NCI-H446 (cell line): ENCODE measurements at places on chromosomes 1 and 21.
A peak's percentile ranks its signal among the peaks of the same experiment; 100 is the strongest.

- DNase-seq: peak; percentile 87
Observed at GRCh38 chr1:22773981-22774832, 63.6 kb downstream of the EPHB2 start.

- no peak for DNase-seq
Observed at GRCh38 chr1:34887593-34887992, 28.0 kb upstream of the SMIM12 start.

GRCh38 chr1:121417325-121417923 lies 232.6 kb downstream of the SRGAP2C start:
- no peak for DNase-seq

DNA sequence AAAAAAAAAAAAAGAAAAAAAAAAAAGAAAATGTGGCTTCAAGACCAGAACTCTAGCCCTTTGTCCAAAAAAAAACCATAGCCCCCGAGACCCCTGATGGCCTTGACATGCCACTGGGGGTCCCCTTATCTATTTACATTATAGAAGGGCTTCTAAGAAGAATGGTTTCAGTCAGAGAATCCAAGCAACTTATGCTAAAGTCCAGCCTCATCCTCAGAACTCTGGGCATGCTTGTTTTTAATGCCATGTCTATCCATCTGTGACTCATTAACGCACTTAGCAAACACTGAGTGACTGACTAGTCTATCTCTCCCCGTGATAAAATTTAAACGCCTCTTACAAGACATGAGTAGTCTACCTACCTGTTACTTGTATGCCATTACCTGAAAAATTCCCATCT lies 29.3 kb downstream of the ERG start:
- no peak for DNase-seq

GRCh38 chr1:170360601-170361000 lies 171.4 kb upstream of the GORAB start:
- DNase-seq: no peak

- no peak for DNase-seq
Observed at GRCh38 chr1:119588621-119589020, 59.4 kb downstream of the ZNF697 start.
